ENCODE measurements at places on chromosomes 1 and 21. TPM values are rescaled to one million over a fixed set of nuclear protein-coding genes. Genes with fewer than 3 reads are reported as not detected.

- peak; percentile 76 for DNase-seq
Observed at GRCh38 chr1:40774266-40774998, 9.2 kb upstream of the KCNQ4 start.

CTSE gene
- total RNA-seq, result not detected

GRCh38 chr1:40067851-40068250, 27.3 kb downstream of the CAP1 start:
- DNase-seq, result no peak

- DNase-seq, result no peak
Observed at GRCh38 chr21:39088831-39089380, 94.3 kb downstream of the PSMG1 start.

DNA sequence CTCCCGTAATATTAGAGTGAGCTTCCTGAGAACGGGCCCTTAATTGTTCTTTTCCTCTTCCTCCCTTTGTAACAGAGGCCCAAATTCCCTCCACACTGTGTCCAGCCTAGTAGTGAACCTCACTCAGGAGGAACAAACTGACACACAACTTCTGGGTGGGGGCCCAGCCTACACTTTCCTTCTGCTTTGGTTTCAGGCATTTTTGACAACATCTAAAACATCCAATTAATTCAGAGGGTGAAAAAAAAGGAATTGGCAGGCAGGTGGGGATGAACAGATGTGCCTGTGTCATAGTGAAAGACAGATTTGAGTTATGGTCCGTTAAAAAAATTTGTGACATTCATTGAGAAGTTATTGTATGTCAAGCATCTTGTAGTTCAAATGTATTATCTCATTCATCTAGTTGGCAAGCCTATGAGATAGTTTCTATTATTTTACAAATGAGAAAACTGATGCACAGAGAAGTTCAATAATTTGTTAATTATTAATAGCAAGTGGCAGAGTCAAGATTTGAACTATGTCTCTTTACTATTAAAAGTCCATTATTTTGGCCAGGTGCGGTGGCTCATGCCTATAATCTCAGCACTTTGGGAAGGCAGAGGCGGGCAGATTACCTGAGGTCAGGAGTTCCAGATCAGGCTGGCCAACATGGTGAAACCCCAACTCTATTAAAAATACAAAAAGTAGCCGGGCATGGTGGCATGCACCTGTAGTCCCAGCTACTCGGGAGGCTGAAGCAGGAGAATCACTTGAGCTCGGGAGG, 41.6 kb upstream of the LRIG2 start:
- DNase-seq, result no peak

DNA sequence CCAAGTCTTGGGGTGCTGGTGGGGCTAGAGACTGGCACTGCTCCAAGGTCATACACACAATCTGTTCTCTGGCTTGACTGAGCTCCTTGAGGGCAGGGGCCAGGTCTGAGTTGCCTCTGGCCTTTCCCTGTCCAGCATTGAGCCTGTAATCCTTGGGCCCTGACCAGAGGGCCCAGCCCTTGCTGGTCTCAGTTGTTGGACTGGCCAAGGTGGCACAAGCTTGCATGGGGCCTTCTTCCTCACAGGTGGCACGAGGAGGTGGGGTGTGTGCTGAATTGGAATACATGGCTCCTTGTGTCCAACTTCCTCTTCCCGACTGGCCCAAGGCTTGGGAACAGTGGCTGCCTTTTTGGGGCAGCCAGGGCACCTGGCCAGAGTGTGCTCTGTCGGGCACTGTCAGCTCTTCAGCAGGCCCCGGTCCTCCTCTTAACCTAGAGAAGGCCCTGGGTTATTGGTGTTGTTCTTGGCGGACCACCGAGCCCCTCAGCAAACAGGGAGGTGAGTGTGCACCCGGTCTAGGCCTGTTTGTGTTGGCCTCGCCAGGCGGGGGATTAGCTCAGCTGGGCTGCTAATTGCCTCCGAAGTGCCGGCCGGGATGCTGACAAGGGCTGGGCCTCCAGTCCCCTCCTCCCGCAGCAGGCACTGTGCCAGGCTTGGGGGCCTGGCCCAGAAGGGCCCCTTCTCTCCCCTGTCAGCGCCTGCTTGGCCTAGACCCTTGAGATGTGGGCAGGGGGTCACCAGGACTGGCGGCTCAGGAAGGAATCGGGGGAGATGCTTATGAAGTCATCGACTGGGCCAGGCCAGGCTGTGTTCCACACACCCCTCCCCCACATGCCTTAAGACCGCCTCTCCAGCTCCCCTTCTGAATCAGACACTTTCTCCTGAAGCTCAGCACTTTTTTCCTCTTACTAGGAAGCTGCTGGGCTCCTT, 28.5 kb downstream of the WNT4 start:
- no peak for DNase-seq

- no peak for DNase-seq
Observed at GRCh38 chr1:3607703-3608065, 3.6 kb downstream of the MEGF6 start.

DNA sequence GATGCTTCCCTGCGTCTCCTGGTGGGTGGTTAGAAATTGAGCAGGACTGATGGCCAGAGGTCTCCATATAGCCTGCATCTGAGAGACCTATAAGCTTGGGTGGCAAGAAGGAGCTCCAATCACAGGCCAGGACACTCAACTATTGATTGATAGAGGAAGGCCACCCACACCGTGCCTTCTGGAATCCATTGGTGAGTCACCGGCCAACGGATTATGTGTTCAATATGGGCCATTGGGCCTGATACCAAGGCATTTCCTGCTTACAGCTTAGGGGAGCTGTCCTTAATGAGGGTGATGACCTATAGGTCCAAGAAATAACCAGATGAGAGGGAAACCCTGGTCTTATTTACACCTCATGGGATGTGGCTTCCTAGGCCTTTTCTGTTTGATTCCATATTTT, 115.1 kb downstream of the PLPP3 start:
- DNase-seq, result no peak

HPDL gene
- total RNA-seq, result 16.8 TPM

DNA sequence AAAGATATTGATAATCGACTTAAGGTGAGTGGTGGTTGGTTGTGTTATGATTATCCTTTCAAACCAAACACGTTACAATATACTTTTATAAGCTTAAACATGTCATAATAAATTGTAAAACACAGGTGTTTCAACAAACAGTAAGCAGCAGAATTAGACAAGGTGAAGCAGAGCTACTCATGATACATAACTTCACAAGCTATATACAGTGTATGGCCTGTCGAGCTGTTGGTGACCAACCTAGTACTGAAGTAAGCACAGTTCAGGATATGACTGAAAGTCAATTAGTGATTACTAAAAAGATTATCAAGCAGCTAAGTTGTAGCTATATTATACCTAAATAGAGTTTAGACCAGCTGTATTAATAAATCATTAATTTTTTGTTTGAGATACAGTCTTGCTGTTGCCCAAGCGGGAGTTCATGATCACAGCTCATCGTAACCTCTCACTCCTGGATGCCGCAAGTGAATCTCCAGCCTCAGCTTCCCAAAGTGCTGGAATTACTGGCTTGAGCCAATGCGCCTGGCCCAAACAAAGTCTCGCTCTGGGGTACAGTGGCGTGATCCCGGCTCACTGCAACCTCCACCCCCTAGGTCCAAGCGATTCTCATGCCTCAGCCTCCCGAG, 148.1 kb downstream of the EIF4G3 start:
- DNase-seq, result no peak

GRCh38 chr1:115237023-115237422, 101.0 kb downstream of the NGF start:
- no peak for DNase-seq

DNA sequence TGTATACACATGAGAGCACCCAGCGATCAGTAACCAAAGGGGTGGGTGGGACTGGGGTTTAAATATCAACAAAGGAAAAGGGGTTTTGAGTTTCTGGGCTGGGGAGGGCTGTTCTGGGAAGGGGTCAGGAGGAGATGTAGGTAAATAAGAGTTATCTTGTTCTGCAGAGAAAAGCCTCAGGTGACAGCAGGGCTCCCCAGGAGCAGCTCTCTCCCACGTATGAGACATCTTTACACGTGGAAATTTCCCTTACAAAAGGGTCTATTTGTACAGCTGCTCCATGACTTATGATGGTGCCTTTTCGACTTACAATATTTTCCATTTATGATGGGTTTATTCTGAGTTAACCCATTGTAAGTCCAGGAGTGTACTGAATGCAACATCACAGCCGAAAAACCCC, 16.3 kb upstream of the PADI2 start:
- DNase-seq, result no peak

OR2M3 gene
- total RNA-seq, result not detected

- no peak for DNase-seq
Observed at GRCh38 chr1:221101807-221102605, 222.8 kb downstream of the HLX start.

DNA sequence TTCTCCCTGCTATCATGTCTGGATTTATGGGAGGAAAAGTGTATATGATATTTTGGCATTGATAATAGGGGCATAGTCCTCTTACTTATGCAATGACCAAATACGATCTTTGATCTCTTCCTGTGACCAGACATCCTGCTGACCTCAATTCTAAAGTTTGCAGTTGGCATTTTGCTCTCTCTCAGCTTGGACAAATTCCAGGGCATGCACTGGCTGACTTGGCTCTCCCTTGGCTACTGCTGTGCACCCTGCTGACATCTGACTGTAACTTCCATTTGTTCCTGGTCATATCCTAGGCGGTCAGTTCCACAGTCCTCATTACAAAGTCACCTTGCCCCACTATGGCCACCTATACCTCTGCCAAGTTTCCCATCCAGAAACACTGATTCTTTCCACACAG, 380.7 kb upstream of the NR5A2 start:
- DNase-seq, result no peak

DNA sequence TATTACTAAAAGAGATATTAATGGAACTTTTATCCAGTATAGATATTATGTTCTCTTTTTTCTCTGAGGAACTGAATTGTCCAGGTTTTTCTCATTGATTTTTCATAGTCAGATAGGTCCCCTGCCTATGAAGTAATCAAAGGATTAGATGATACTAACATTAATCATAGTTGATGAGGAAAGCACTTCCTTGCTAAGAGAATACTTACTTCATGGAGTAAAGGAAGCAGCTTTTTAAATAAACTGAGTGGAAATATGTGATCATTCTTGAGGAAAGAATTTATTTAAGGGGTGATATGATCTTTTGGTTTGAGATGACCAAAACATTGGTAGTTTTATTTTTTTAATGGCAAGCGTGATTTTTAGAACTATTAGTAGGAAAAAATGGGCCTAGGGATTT, 58.9 kb downstream of the SWT1 start:
- DNase-seq, result no peak

DNA sequence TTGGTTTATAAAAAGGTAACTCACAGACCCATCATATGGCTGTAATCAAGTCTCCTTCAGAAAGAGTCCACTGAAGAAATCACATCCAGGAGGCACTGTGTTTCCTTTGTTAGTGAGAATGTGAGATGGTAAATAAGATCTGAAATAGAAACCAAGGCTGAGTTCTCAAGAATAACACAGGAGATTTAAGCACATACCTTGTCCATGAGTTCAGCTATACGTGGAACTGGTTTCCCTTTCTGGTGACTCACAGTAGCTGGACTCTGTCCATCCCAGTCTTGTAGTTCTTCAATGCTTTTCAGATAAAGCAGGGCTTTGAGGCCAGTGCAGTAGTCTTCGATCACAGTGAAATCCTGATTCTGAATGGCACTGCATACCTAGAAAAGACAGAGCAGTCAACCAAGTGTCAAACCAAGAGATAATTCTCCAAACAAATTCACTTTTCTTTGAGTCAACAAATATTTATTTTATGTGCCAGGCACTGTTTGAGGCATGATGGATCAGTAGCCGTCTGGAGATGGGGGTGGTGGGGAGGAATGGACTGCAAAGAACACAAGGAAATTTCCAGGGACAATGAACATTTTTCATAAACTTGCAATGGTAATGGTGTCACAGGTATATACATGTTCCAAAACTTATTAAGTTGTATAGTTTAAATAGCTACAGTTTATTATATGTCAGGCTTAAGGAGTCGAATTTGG, 471.4 kb downstream of the PTBP2 start:
- no peak for DNase-seq

DNA sequence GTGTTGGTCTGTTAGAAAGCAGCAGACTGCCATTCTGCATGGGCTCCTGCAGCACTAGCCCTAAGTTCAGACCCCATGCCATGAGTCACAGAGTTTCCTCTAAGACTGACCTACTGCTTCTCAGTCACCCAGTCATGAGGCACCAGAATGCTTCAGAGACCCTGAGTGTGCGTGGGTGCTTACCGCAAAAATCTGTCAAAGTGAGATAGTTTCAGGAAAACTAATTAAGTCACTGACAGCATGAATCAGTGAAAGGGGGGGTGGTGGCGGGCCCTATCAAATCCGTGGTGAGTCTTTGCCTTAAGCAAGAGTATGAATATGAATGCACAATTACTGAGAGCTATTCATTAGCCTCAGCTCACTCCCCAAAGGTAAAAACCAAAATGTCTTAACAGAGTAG, 98.1 kb downstream of the KCTD3 start:
- no peak for DNase-seq

DNA sequence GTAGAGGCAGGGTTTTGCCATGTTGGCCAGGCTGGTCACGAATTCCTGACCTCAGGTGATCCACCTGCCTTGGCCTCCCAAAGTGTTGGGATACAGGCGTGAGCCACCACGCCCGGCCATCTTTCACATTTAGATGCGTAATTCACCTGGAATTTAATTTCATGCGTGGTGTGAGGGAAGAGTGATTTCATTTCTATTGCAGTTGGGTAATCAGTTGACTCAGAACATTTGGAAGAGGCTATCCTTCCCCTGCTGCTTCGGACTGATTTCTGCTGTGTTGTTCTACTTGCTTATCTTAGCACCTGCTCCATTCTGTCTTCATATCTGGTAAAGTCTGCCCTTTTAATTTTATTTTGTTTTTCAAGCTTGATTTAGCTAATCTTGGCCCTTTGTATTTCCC, 19.1 kb downstream of the DIP2A start:
- no peak for DNase-seq

LCE1C gene
- not detected for total RNA-seq

DNA sequence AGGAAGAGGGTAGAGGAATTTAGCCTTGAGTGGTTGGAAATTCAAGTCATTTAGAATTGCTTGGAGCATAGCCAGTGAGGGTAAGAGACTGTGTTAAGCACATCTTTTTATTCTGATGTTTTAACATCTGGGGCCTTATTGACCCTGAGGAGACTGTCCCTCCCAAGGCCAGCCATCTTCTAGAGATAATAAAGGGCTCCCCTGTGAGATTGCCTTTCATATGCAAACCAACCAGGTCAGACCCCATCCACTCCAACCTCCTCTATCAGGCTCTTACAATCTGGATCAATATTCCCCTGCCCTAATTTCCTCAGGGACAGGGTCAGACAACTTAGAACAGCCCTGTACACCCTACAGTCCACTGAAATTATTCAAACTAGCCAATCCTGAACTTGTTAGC, 93.8 kb downstream of the ATP1B1 start:
- no peak for DNase-seq

TMEM82 gene
- not detected for total RNA-seq

ADAR gene
- 317 TPM for total RNA-seq

CA6 gene
- total RNA-seq, result 6.4 TPM

SYT11 gene
- 11.9 TPM for total RNA-seq

- DNase-seq, result no peak
Observed at GRCh38 chr1:42403880-42404400, 23.3 kb downstream of the RIMKLA start.

PLA2G2D gene
- not detected for total RNA-seq

OR10J1 gene
- not detected for total RNA-seq

LIN28A gene
- not detected for total RNA-seq

AKT3 gene
- total RNA-seq, result 23.9 TPM

- DNase-seq, result no peak
Observed at GRCh38 chr21:38171723-38172344, 85.0 kb upstream of the KCNJ15 start.

GRCh38 chr1:45846931-45847330, 43.5 kb downstream of the MAST2 start:
- no peak for DNase-seq

KIF2C gene
- total RNA-seq, result 125 TPM
